Activated naive CD8-positive, alpha-beta T cell treated with anti-CD3 and anti-CD28 coated beads, Interleukin-2, amount 10 ng/mL, durations not matched to agents 7 days and 5 days (primary cell): ENCODE measurements at places on chromosomes 12 and 14. TPM values are rescaled to one million over a fixed set of nuclear protein-coding genes. Genes with fewer than 3 reads are reported as not detected.

Gene HOXC11
- total RNA-seq: not detected

Gene RNFT2
- 11.4 TPM for total RNA-seq

GRCh38 chr12:49917166-49917787 is 13.6 kb upstream of the FAIM2 start:
- DNase-seq: peak; percentile 13

- DNase-seq: no peak
These were observed 15.9 kb upstream of the INF2 start for GRCh38 chr14:104673481-104673880.

DNA sequence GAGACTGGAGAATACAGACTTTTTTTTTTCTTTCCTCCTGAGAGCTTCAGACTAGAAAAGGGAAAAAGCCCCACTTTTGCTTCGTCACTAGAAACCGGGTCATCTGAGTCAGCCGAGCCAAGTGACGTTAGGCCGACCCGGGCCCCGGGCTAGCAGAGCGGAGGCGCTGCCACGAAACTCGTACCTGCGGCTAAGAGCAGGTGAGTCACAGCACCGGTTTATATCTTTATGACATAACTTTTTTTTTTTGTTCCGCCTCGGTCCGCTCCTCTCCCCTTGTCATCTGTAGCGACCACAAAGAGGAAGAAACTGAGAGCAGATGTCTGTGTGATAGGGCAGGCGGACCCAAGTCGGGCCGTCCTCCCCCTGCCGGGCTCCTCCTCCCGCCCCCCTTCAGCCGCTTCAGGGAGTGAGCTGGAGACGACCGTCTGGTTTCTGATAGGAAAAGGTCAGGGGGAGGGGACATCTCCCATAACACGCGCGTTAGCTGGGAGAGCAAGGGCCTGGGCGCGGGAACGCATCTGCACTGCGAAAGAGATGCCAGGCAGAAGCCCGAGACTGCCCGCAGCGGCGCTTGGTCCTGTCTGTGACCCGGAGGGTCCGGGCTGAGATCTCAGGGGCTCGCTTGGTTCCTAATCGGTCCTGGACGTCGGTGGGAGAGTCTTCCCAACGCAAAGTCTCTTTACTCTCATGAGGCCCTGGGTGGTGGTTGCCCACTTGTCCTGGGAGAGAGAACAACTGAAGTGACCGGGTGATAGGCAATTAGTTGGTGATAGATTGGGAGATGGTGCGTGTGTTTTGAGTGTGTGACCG is 586 bp downstream of the TTC6 start:
- DNase-seq: peak; percentile 37

DNA sequence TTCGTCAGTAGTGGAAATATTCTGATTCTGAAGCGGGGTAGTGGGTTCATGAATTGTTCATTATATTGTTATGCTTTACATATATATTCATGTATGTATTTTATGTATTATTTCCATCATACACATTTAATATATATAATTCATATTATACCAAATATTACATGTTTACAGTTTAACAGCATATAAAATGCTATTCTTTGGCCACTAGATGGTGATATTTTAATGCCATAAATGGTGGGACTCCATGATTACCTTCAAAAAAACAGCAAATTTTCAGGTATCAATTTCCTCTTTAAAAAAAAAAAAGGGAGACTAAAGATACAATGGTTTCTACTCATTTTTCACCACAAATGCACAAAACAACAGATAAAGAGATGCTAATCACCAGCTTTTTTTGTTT is 41.0 kb downstream of the BDKRB1 start:
- no peak for DNase-seq

GRCh38 chr14:77037215-77037937 is 8.9 kb upstream of the IRF2BPL start:
- DNase-seq: no peak

GRCh38 chr14:21095430-21096205 is 2.8 kb downstream of the ZNF219 start:
- DNase-seq: no peak

DNA sequence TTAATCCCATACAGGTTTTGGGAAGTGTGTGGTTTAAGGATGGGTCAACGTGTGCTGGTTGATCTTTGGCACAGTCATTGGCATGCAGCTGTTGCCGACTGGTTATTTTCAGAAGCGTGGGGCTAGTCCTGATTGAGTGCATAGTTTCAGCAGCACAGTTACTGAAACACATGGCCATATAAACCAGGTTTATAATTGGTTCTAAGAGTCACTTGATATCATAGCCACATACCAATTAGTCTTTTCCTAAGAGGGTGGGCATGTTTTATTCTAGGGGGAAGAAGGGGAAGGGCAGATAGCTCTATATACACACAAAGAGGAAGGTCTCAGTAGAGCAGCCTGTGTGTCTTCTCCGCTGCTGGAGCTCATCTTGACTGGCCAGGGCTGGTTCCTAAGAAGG is 11.0 kb upstream of the RPS6KL1 start:
- no peak for DNase-seq

GRCh38 chr12:108381787-108382436 is 42.8 kb upstream of the CMKLR1 start:
- no peak for DNase-seq

- DNase-seq: no peak
These were observed 49.2 kb upstream of the EIF5 start for GRCh38 chr14:103284574-103285467.

- no peak for DNase-seq
These were observed 154.5 kb upstream of the FOXN3 start for GRCh38 chr14:89571491-89571890.

DNA sequence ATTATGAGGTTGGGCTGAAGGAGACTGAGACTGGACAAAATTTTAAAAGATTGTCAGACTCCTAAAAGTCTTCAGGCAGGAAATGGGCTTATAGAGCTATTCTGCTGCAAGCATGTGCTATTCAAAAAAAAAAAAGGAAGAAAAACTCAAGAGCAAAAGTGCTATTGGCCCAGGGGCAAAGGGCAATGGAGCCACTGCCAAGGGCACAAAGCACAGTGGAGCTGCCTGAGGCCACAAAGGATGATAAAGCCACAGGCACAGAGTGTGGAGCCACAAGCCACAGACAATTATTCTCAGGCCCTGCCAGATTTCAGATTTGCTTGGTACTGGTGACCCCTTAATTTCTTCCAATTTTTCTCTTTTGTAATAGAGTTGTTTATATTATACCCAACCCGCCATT is 29.6 kb upstream of the GRIN2B start:
- no peak for DNase-seq

DNA sequence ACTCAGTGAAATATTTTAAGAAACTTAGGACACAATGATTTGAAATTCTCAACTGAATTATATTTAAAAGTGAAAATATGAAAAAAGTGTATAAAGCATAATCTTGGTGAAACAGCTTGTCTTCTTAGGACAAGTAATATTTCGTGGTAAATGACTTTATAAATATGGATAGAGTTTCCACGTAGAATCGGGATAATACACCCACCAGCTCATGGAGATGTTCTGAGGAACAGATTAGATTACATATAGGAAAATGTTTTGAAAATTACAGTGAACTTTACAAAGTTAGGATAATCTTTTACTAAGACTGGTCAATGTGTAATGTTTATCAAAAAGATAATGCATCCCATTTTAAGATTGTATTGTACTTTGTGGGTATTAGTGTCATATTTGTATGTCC is 25.6 kb upstream of the MYF6 start:
- DNase-seq: no peak

DNA sequence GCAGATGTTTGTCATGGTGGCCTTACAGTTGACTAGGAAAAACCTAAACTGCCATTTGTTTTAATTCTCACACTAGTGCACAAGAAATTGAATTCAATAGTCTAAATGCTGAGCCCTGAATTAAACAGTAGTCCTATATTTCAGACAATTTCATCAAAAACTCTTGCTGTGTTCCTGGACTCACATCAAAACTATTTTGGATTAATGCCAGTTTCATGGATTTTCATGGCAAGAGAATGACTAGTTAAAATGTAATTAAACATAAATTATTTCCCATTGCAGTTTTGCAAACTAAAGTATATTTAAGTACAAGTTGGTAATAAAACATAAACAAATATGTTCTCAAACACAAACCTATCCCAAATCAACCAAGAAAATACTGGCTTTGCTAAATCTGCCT is 468.0 kb upstream of the PRICKLE1 start:
- no peak for DNase-seq

DNA sequence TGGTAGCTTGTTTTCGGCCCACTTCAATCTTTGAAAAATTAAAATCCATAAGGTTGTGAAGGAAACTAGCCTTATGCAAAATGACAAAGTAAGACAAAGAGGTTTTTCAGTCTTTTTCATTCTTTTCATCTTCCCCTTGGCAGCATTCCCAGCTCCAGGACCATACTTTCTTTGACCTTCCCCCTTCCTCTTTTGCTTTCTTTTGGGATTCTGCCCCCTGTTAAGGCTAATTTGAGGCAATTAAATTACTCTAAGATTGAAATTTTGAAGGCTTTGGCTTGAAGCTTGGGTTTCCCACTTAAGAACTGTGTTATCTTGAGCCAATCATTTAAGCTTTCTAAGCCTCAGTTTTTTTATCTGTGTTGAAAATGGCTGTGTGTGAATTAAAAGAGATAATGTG is 124.9 kb downstream of the DACT1 start:
- no peak for DNase-seq

GRCh38 chr12:84648425-84648824 is 264.2 kb downstream of the SLC6A15 start:
- DNase-seq: no peak

DNA sequence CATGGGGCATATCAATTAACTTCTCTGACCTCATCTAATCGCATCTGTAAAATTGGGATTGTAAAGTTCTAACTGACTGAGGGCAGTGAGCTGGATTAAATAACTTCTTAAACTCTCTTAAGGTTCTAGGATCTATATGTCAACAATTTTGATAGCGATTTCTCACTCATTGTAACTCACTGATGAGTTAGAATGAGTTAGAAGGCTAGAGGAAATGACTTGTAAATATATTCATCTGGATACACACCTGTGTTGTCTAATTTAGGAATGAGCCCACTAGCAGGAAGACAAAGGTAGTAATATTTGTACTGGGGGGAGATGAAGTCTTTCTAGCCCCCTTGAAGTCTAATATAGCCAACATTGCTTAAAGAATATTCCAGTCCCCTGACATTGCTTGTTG is 46.3 kb upstream of the CERS5 start:
- DNase-seq: no peak
